ENCODE measurements at places on chromosomes 11 and 22. TPM values are rescaled to one million over a fixed set of nuclear protein-coding genes. Genes with fewer than 3 reads are reported as not detected.

Gene PHF5A
- 30.9 TPM for total RNA-seq

GRCh38 chr11:111107501-111107900, 138.0 kb upstream of the POU2AF2 start:
- no peak for DNase-seq

Gene NECTIN1
- total RNA-seq: 6.3 TPM

GRCh38 chr22:17770180-17771077, 3.8 kb downstream of the BID start:
- no peak for DNase-seq

- DNase-seq: no peak
Observed at GRCh38 chr22:44535362-44536095, 37.5 kb upstream of the RTL6 start.

GRCh38 chr11:6388748-6389147, 1.5 kb upstream of the SMPD1 start:
- no peak for DNase-seq

Gene SHISAL1
- 3.3 TPM for total RNA-seq

- no peak for DNase-seq
Observed at GRCh38 chr22:24421428-24421931, 5.9 kb upstream of the ADORA2A start.

Gene ZNF195
- 13.4 TPM for total RNA-seq

DNA sequence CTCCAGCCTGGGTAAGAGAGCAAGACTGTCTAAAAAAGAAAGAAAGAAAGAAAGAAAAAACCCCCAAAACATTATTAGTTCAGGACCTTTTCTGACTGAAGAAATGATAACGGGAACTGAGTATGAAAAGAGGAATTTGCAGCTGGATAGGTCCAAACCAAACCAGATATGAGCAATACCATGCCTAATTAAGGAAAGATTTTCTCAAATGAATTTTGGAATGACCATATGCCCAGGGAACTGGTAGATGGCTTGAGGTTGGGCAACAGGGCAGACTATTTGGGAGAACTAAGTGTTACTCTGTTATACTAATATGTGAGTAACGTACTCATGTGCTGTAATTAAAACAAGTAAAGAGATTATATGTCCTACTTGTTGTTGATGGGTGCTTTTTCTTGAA, 186.1 kb downstream of the TMEM135 start:
- no peak for DNase-seq
